ELF-1 (cell line): ENCODE measurements at places on chromosomes 1 and 21.

DNA sequence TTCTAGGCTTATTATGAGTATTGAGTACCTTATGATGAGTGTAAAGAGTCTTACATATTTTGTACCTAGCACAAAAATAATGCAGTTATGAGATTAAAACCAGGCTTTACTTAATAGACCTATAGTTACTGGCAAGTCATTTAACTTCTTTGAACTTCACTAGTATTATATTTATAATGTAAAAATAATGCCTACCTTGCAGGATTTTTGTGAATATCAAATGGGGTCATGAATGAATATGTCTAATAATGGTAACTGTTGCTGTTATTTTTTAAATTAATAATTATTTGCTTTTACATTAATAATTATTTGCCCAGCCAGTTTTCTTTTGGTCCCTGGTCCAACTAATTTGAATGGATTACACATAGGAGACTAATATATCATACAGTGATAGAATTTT is 242.5 kb downstream of the GPR52 start:
- no peak for DNase-seq

- DNase-seq = peak; percentile 57
Observed at GRCh38 chr1:40782371-40782956, 1.1 kb upstream of the KCNQ4 start.

DNA sequence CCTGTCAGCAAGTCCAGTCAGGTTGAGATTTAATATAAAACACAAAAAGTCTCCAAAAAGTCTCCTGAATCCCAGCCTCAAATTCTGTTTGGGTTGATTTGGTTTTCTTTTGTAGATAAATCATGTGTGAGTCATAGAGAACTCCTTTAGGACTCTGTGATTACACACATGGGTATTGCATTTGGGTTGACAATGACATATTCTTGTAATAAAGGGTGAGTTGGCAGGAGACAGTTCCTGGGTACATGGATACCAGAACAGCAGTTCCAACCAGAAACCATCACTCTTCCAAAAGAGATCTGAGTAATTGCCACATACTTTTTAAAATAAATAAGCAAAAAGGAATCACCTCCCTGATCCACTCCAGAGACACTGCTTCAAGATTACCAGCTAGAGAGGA is 8.9 kb downstream of the CR2 start:
- DNase-seq = no peak

GRCh38 chr1:190963321-190963720 is 485.7 kb upstream of the BRINP3 start:
- no peak for DNase-seq

DNA sequence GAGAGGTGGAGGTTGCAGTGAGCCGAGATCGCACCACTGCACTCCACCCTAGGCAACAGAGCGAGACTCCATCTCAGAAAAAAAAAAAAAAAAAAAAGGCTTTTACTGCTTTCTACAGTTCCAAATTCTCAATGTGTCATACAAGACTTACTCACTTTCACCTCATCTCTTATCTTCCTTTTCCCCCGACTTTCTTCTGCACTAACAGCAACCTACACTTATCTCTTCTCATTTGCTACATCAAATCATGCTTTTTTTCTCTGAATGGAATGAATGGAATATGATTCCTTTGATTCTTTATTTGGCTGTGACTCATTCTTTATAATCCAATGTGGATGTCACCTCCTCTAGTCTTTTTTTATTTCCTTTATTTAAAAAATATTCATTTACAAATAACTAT is 168.4 kb upstream of the DMRTA2 start:
- no peak for DNase-seq

DNA sequence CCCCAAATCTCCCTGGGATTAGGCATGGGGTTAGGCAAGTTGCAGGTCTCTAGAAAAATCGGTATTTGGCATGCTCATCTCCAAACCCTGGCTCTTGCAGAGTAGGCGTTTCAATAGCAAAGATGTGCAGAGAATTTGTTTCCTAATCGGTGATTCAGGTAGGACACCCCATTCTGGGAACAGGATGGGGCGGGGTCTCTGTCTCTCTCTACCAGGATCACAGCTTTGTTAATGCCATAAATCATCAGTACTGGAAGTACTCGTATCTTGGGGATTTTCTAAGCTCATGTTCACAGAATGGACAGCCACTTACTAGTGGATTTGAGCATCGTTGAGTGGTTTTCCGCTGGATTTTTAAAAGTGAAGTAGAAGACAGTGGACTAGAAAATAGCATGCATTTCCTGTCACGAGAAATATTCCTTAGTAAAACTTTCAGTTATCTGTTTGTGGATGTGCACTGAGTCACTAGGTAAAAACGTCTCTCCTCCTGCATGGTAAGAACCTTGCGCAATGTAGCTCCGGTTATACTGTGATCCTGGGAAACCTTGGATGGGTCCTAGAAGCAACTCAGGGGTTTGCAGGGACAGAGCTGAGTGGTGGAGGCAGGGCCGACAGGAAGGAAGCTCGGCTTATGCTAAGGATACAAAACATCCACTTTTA is 5.1 kb downstream of the TMEM51 start:
- no peak for DNase-seq

GRCh38 chr1:191685669-191686068 is 472.6 kb upstream of the RGS18 start:
- no peak for DNase-seq

GRCh38 chr1:41504114-41505035 is 19.9 kb upstream of the EDN2 start:
- no peak for DNase-seq

DNA sequence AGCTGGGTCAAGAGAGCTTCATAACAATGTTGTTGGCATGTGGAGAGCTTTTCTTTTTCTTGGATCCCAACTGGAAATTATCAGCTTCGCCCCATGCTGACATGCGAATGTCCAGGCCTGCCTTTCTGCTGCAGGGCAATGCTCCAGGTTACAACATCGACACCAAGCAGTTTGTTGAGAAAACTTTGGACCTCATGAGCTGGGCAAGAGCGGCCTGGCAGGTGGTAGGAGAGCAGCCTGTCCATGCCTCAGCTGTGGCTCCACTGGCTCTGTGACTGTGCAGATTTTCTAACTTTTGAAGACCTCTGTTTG is 41.4 kb downstream of the MTARC1 start:
- no peak for DNase-seq

- DNase-seq = peak; percentile 18
Observed at GRCh38 chr1:67314696-67315095, 7.0 kb downstream of the IL12RB2 start.

- no peak for DNase-seq
Observed at GRCh38 chr21:10641107-10641506, 119.7 kb downstream of the TPTE start.

GRCh38 chr1:201749059-201749690 is 79.8 kb upstream of the IPO9 start:
- DNase-seq = no peak

DNA sequence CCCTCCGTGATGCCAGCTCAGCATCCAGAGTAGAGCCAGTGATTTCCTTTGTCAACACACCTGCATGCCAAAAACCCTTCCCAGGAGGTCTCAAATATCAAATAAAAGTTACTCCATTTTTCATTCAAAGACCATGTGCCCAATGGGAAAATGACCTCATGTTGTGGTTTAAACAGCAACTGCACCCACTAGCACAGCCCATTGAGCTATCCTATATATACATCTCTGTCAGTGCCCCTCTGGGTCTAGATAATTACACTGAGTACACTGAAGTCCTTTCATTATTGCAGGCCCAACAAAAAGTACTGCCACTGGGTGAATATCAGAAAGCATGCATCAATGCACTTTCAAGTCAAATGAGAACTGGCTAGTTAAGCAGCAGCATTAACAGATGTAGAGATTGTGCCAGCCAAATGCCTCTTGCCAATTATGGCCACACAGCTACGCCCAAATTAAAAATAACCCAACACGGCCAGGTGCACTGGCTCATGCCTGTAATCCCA is 117.7 kb downstream of the SLC45A1 start:
- no peak for DNase-seq

DNA sequence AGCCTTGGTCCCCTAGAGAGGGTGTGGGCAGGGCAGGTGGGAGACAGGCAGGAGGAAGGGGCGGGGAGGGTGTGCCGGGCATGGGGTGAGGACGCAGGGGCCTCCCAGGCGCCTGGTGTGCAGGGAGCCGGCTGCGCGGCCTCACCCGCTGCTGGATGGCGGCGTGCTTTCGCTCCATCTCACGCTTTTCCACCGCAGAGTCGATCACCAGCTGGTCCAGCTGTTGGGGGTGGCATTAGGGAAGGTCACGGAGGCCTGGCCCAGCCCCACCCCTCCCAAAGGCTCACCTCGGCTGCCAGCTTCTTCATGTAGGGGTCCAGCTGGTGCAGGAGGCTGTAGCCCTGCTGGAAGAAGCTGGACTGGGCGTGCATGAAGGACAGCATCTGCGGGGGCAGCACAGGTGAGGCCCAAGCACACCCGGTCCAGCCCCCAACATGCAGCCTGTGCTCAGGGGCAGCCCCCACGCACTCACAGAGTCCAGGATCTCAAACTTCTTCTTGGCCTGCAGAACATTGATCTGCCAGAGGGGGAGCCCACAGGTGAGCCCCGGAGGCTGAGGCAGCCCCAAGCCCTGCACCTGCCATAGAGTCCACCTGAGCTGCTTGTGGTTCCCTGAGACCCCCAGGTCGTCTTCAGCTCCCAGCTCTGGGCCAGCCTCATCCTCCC is 7.9 kb downstream of the ACAP3 start:
- DNase-seq = no peak

DNA sequence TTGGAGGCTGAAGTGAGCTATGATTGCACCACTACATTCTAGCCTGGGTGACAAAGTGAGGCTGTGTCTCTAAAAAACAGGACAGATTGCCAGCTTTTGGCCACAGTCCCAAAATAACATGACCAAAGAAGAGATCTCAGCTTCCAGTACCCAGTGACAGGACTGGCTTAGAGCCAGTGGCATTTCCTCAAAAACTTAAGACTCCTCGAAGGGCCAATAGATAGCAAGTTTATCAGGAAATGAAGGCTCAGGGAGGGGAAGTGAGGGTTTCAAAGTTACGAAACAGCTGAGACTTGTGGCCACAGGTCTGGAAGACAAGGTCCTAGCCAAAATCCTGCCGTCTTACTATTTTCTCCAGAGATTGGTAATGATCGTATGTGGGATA is 6.3 kb upstream of the TMEM39B start:
- peak; percentile 16 for DNase-seq

DNA sequence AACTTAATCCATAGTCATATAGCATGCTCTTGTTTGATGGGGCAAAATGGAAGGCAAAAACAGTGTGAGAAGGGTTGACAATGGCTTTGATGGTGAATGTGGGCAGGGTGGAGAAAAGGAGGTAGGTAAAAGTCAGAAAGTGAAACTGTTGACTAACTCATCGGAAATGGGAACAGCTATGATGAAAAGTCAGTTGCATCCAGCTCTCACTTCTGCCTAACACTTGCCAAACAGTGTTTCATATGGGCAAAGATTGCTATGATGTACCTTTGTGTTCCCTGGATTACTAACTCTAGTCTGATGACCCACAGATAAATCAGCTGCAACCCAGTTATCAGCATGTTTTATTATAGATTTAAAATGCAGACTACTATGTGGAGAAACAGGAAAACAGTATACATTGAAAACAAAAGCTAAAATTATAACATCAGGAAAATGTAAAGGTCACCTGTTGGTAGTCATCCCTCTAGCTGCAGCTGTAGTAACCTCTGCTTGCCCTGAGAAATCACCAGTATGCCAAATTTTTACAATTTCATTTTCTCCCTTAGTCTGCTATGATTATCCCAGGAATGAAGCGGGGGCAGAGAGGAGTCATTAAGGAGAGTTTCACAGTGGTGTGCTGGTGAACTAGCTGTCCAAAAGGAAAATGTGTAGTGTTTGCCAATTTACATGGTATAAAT is 11.7 kb downstream of the TNFSF18 start:
- DNase-seq = no peak

DNA sequence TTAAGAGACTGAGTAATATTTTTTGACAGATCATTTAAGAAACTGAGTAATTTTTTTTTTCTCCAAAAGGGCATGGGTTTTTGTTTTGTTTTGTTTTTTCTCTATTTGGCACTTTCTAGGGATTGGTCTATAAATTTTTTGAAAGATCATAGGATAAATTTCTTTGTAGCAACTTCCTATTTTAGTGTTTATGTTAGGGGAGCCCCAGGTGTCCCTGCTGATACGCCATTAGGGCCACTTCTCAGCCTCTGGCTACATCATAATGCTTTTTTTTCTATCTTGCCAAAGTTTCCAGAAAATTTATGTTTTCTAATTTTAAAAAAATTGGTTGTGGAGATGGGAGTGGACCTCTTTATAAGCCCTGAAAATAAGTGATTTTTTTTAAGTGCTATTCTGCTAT is 2.6 kb downstream of the GABPA start:
- no peak for DNase-seq

GRCh38 chr1:14625996-14626395 is 27.5 kb downstream of the KAZN start:
- no peak for DNase-seq

DNA sequence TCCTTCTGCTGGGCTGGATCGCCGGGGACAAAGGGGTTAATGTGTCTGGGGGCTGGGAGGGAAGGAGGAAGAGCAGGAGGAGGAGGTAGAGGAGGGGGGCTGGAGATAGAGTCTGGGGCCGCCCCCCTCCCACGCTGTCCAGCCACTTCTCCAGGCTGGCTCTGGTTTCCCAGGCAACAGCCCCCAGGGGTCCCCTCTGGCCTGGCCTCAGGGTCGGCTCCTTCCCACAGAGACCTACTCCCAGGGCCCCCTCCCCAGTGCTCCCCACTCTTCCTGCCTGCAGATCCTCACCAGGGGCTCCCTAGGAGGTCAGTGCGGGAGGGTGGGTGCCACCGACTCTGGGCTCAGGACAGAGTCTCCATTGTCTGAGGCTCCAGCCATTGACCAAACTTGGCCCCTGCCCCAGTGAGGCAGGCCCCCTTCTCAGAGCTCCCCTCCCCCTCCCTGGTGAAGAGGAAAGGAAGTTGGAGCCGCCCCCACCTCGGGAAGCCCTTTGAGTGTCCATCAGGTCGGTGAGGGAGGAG is 34.1 kb downstream of the ARHGEF10L start:
- no peak for DNase-seq

DNA sequence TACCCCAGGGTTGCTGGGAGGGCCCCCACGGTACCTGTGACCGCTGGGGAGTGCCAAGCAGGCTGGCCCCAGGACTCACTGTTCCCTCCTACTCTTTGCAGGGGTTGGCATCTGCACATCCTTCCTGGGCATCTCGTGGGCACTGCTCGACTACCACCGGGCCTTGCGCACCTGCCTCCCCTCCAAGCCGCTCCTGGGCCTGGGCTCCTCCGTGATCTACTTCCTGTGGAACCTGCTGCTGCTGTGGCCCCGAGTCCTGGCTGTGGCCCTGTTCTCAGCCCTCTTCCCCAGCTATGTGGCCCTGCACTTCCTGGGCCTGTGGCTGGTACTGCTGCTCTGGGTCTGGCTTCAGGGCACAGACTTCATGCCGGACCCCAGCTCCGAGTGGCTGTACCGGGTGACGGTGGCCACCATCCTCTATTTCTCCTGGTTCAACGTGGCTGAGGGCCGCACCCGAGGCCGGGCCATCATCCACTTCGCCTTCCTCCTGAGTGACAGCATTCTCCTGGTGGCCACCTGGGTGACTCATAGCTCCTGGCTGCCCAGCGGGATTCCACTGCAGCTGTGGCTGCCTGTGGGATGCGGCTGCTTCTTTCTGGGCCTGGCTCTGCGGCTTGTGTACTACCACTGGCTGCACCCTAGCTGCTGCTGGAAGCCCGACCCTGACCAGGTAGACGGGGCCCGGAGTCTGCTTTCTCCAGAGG is 6.8 kb downstream of the XKR8 start:
- peak; percentile 10 for DNase-seq
